ENCODE measurements at places on chromosomes 3 and 15. TPM values are rescaled to one million over a fixed set of nuclear protein-coding genes. Genes with fewer than 3 reads are reported as not detected.
A peak's percentile ranks its signal among the peaks of the same experiment; 100 is the strongest.

The SLC22A13 gene
- total RNA-seq, result not detected

The NCBP2 gene
- 21.6 TPM for total RNA-seq

The GOLGA8G gene
- total RNA-seq, result not detected

The PAK6 gene
- 15.3 TPM for total RNA-seq

The TEX55 gene
- total RNA-seq, result not detected

The EEFSEC gene
- total RNA-seq, result 15.7 TPM

The CLDN18 gene
- 0.12 TPM for total RNA-seq

- no peak for DNase-seq
Measured at GRCh38 chr15:69854001-69854400, 243.7 kb downstream of the TLE3 start.

- peak; percentile 66 for DNase-seq
Measured at GRCh38 chr15:31262901-31263671, 63.5 kb upstream of the KLF13 start.

- no peak for DNase-seq
Measured at GRCh38 chr15:74962671-74963070, 6.1 kb upstream of the RPP25 start.

- DNase-seq, result no peak
Measured at GRCh38 chr3:137008976-137009375, 51.2 kb downstream of the IL20RB start.

- DNase-seq, result no peak
Measured at GRCh38 chr3:14583548-14584091, 43.5 kb upstream of the GRIP2 start.

DNA sequence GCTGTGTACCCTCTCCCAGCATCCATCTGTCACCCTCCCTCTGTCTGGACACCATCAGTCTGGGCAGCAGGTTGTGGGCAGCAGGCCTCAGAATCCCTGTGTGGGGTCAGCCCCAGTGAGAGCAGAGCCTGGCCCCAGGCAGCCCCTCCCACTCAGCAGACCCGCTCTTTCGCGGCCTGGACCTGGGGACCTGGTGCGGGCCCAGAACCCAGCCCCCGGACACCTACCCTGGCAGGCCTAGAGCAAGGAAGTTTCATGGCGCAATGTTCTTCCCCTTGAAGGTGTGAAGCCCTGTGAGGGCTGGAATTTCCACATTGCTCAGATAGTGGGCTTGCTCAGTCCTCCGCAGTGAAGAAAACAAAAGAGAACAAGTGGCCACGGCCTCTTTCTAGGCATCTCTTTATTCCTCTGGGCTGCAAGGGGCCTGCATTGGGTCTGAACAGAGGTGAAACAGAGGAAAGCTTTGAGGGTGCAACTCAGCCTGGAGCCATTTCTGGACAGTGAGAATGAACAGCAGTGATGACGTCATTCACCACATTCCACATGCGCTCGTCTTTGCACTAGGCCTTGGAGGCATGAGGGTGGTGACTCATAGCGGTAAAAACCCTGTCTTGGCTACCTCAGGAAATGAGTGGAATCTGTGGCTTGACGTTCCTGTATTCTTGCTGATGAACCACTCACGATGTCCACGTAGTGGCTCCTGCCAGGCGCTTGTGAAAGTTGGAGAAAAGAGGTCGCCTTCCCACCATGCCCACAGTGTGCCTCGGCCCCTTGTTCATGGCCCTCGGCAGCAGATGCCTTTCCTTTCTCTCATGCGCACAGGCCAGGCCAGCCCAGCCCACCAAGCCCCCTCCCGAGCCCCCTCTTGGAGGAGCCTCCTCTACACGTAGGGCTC is 66.1 kb downstream of the SLC30A4 start:
- DNase-seq, result peak; percentile 80

DNA sequence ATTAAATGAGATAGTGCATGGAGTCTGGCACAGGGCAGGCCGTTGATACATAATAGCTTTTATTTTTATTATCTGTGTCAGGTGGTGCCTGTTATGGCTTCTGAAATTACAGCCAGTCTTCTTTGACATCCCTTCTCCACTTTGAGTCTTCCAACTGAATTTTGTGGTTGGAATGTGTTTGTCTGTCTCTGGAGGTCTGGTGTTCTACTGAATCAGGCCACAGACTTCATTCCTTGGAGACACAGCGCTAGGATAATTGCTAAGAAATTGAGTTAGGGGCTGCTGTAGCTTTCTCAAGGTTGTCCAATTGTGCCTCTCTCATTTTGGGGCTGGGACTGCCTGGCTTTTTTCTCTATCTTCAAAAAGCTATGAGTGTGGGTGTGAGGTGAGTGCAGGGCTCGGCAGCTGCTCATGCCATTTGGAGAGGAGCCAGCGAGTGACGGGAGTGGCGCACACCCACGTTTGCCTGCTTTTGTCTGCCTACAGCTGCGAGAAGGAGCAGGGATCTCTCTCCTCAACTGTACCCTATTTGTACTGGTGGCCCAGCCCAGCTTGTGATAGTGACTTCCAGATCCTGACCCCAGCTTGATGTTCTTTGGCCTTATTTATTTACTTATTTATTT is 49.8 kb upstream of the SYN2 start:
- DNase-seq, result no peak

GRCh38 chr3:119157971-119158370 is 12.0 kb downstream of the TEX55 start:
- DNase-seq, result no peak

DNA sequence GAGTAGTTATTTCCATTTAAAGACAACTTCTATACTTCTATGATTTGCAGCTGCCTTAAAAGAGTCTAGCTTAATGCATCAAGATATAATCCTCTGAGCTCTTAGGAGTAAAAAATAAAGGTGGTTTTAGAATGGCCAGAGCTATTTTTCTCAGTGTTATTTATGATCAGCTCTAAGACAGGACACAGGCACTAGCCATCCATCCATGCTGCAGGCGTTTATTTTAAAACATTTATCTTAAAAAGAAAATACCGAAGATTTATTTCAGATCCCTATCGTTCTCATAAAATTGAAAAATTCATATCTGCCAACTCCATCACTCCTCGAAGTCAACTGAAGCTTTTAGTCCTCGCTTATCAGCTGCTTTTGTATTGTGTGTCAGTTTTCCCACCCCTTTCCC is 243.5 kb downstream of the CLSTN2 start:
- DNase-seq, result no peak

DNA sequence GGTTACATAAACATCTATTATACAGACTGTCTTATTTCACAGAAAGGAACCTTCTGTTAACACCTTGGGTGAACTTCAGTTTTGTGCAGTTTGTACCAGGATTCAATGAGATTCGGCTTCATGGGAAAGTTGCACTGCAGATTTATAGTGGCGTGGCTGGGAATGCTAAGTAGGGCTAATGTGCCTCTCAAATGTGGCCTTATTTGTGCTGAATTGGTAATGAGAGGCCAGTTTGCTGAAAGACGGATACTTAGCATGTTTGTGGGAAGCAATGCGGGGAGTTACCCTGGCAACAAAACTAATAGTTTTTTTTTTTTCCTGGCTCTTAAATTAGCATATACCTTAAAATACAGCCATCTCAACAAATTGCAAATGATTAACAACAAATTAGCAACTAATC is 28.6 kb upstream of the CEMIP start:
- DNase-seq, result no peak

- no peak for DNase-seq
Measured at GRCh38 chr3:16392065-16392464, 121.4 kb downstream of the RFTN1 start.

- DNase-seq, result no peak
Measured at GRCh38 chr3:52005571-52005986, 9.9 kb upstream of the RPL29 start.

GRCh38 chr15:40618023-40618422 is 24.0 kb downstream of the KNL1 start:
- DNase-seq, result no peak

Measured in right atrium auricular region (tissue), 2 donors.